ENCODE measurements at places on chromosomes 4 and X.
A peak's percentile ranks its signal among the peaks of the same experiment; 100 is the strongest.

DNA sequence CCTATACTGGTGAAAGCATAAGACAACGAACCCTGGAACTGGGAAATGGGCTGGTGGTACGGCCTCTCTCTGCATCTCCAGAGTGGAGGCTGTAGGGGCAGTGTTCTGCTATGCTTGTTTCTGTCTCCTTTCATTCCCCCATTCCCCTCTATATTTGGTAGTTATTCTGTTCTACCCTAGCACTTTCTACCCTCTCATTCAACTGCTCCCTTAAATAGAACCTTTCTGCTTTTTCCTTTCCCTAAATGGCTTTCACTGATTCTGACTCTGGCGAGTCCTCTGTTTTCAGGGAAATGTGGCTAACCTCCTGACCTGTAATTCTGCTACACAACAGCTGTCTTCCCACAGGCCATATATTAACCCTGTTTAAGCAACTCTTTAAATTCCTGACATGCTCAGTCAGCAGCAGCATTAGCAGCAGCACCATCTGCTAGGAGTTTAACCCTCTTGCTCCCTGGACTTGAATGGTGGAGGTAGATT, 94.2 kb downstream of the CXCL13 start:
- DNase-seq, result peak; percentile 69

- no peak for DNase-seq
Measured at GRCh38 chrX:40539214-40540142, 41.3 kb upstream of the ATP6AP2 start.

GRCh38 chrX:104195489-104196084, 29.3 kb downstream of the FAM199X start:
- peak; percentile 22 for DNase-seq

GRCh38 chrX:17520016-17520615, 145.1 kb downstream of the NHS start:
- DNase-seq, result no peak

GRCh38 chr4:73660808-73661207, 40.6 kb upstream of the RASSF6 start:
- no peak for DNase-seq

- DNase-seq, result peak; percentile 83
Measured at GRCh38 chrX:40945361-40945713, 139.9 kb upstream of the USP9X start.

DNA sequence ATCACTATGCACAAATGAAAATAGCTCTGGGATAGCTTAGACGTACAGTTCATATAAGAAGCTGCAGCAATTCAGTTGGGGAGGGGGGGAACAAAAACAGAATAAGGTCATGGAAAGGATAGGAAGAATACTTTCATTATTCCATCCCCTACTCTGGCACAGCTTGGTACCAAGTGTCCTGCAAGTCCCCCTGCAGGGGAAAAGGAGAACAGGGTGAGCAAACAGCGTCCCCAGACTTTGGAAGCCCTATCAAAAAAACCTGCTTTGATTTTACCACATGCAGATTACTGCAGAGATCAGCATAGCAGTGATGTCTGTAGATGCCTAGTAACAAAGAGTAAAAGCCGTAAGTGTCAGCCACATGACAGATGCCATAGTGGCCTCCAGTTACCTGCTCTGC, 209.4 kb upstream of the NEIL3 start:
- no peak for DNase-seq

Measured in NCI-H2171 treated with DMSO at 0.1 percent for 48 hours (cell line).